ENCODE measurements at places on chromosomes 1 and 21. TPM values are rescaled to one million over a fixed set of nuclear protein-coding genes. Genes with fewer than 3 reads are reported as not detected.

WNT2B gene
- total RNA-seq: 2.5 TPM

- H3K27ac ChIP-seq: no peak overlapping the region
- H3K4me1 ChIP-seq: peaks cover 3% of the 10 kb centered on the region
- no peak for DNase-seq
- H3K36me3 ChIP-seq: peaks cover 15% of the 10 kb centered on the region
- H3K4me3 ChIP-seq: no peak overlapping the region
These were observed 25.1 kb downstream of the SYNJ1 start for GRCh38 chr21:32702702-32703101.

GRCh38 chr1:21756393-21757089, 26.4 kb downstream of the USP48 start:
- no peak for DNase-seq
- H3K27me3 ChIP-seq: no peaks in the 10 kb centered on the region
- H3K36me3 ChIP-seq: peaks cover 48% of the 10 kb centered on the region
- H3K4me3 ChIP-seq: no peak overlapping the region
- no peaks in the 10 kb centered on the region for H3K4me1 ChIP-seq

DNA sequence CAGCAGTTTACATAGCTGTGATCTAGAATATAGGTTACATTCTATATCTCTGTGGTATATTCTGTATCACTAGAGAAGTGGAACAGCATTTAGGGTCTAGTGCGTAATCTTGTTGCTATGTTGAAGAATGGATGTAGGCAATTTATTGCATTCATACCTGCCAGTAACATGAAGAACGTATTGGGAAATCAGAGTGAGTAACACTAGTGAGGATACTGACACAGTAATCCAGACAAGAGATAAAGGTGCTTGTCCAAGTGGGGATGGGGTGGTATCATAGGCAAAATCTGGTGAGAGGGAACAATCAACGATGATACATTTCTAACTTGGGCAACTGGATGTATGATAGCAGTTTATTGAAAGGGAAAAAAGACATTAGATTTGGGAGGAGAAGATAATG, 9.8 kb downstream of the PPP2R5A start:
- H3K27me3 ChIP-seq: no peaks in the 10 kb centered on the region
- no peak overlapping the region for H3K4me3 ChIP-seq
- H3K4me1 ChIP-seq: peaks cover 68% of the 10 kb centered on the region

DNA sequence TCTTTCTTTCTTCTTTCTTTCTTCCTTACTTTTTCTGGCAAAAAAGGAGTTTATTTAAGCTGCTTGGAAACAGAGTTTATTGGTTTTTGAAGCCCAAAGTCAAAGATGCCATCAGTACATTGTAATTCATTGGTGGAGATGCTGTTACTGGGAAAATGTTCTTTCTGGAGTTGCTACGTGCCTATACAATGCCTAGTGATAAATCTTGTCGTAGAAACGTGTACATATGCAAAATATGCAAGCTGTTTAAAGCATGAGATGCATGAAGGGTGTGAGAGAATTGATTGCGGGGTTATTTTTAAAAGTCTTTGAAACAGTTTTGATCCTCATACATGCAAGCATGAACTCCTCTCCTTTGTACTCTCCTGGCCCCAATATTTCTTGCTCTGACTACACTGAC, 1060.6 kb upstream of the NCAM2 start:
- H3K4me3 ChIP-seq: no peak overlapping the region
- no peaks in the 10 kb centered on the region for H3K36me3 ChIP-seq
- no peak for DNase-seq
- no peaks in the 10 kb centered on the region for H3K4me1 ChIP-seq
- H3K27me3 ChIP-seq: no peaks in the 10 kb centered on the region

GRCh38 chr1:37701051-37701450, 8.7 kb downstream of the CDCA8 start:
- no peak for DNase-seq
- H3K4me1 ChIP-seq: no peaks in the 10 kb centered on the region
- no peaks in the 10 kb centered on the region for H3K27me3 ChIP-seq

CRNN gene
- not detected for total RNA-seq

GRCh38 chr1:19429611-19430010, 55.7 kb downstream of the CAPZB start:
- H3K4me3 ChIP-seq: no peak overlapping the region
- peaks cover 33% of the 10 kb centered on the region for H3K4me1 ChIP-seq
- peak overlapping the region; percentile 15 for H3K27ac ChIP-seq
- H3K36me3 ChIP-seq: no peaks in the 10 kb centered on the region
- DNase-seq: no peak

- no peak overlapping the region for H3K4me3 ChIP-seq
- peak overlapping the region; percentile 38 for H3K27ac ChIP-seq
- H3K36me3 ChIP-seq: no peaks in the 10 kb centered on the region
- peaks cover 12% of the 10 kb centered on the region for H3K4me1 ChIP-seq
- DNase-seq: no peak
- no peaks in the 10 kb centered on the region for H3K27me3 ChIP-seq
These were observed 89.7 kb downstream of the TNNI3K start for GRCh38 chr1:74324684-74325448.

TSACC gene
- total RNA-seq: 0.79 TPM

DNA sequence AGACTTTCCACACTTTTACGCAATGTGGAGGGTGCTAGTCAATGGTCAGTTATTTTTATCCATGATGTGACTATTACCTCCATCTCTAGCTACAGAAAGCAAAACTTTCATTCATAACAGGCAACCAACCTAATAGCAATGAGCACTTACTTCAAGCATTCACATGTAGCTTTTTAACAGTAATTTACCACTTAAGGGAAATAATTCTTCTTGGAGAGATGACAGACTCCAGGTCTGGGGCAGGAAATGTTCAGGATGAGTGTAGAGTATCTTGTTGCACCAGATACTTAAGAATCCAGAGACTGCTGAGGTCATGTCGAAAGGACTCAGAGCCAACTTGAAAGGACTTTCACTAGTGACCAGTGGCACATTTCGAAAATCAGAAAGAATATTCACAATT, 347.6 kb downstream of the CHRM3 start:
- H3K27ac ChIP-seq: no peak overlapping the region
- H3K36me3 ChIP-seq: no peaks in the 10 kb centered on the region
- H3K27me3 ChIP-seq: no peaks in the 10 kb centered on the region
- DNase-seq: no peak

- H3K36me3 ChIP-seq: no peaks in the 10 kb centered on the region
- no peak overlapping the region for H3K4me3 ChIP-seq
- no peak for DNase-seq
- no peak overlapping the region for H3K27ac ChIP-seq
These were observed 8.5 kb upstream of the EXO1 start for GRCh38 chr1:241839369-241839979.

MEX3A gene
- 0.09 TPM for total RNA-seq

- peaks cover 6% of the 10 kb centered on the region for H3K27me3 ChIP-seq
- H3K27ac ChIP-seq: no peak overlapping the region
- no peak for DNase-seq
- no peak overlapping the region for H3K4me3 ChIP-seq
These were observed 18.4 kb upstream of the REG4 start for GRCh38 chr1:119829625-119830024.

DNA sequence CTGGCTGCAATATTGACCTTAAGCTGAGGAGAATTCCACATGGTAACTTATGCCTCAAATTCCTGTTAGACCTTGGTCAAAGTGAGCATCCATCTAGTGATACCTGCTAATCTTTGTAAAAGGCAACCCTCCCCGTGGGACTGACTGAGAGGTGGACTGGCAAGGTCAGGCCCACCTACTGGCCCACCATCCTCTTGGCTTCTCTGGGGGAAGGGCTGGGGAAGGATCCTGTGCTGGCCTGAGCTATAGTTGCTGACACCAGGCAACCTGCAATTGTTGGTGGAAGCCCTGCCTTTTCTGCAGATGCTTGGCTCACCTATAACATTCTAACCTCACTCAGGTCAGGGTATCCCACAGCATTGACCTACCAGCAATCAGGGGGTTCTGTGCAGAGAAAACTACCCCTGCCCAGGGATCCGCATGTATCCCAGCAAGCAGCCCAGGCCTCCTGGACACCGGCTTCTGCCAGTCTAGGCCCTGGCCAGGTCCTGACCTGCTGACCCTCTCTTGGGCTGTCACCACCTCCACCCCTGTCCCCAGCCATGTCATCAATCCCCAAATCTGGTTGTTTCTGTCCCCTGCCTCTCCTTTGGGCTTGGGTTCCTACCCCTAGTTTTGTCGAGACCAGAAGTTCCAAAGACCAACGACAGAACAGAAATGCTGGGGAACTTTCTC, 108.1 kb upstream of the EDN2 start:
- H3K27ac ChIP-seq: no peak overlapping the region
- H3K27me3 ChIP-seq: no peaks in the 10 kb centered on the region
- no peak for DNase-seq
- H3K36me3 ChIP-seq: no peaks in the 10 kb centered on the region
- H3K4me1 ChIP-seq: no peaks in the 10 kb centered on the region

DNA sequence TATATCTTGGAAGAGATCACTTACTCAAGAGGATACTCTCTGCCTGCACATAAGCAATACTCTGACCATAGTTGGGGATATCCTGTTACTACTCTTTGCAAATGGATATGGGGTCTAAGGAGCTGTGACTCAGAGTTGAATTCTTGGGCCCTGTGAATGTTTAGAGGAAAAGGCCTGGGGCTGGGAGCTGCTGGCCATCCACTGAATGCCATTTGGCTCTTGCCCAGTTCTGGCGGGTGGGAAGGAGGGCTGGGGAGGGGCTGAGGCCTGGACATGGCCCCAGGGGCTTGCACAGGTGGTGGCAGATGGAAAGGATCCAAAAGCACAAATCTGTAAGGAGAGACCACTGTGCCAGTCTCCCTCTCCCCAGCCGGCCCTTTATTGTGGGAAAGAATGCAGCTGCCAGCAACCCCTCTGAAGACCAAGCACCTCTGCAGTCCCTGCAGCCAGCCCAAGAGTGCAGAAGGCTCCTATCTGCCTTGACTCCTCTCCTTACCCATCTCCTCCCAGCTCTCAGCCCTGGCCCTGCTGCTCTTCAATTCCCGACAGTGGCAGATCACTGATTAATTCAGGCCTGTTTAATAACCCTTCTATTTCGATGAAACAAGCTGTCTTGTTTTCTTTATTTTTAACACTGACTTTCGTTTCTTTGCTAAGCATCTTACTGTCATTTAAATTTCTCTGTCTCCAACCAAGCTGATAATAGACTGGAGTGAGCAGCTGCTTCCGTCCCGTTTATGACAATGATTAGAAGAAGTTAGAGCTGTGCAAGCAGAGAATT, 12.1 kb downstream of the PLXNA2 start:
- no peak overlapping the region for H3K4me3 ChIP-seq
- no peaks in the 10 kb centered on the region for H3K36me3 ChIP-seq
- DNase-seq: no peak
- H3K27ac ChIP-seq: peak overlapping the region; percentile 19

DNA sequence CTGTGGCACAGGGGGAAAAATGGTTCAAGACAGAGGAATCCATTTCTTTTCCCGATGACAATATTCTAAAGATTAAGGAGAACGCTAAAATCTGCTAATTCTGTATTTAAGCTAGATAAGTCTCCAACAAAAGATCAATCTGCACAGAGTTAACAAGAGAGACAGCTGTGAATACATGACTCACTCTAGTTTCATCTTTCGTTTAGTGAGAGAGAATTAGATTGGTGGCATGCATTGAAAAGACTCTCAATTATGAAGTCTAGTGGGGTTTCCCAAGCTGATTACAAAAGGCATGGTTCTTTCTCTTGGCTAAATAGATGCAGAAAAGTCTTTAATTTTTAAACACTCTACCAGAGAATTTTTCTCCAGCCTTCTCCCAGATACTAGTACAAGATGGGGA, 34.4 kb downstream of the CAPN9 start:
- no peaks in the 10 kb centered on the region for H3K4me1 ChIP-seq

GORAB gene
- 10.9 TPM for total RNA-seq

CHML gene
- 8.0 TPM for total RNA-seq

GRCh38 chr1:235014756-235015155, 113.9 kb downstream of the TOMM20 start:
- H3K27ac ChIP-seq: no peak overlapping the region
- H3K4me1 ChIP-seq: peaks cover 19% of the 10 kb centered on the region
- no peaks in the 10 kb centered on the region for H3K36me3 ChIP-seq
- H3K4me3 ChIP-seq: no peak overlapping the region

DYRK3 gene
- 24.4 TPM for total RNA-seq

- no peaks in the 10 kb centered on the region for H3K36me3 ChIP-seq
- no peaks in the 10 kb centered on the region for H3K27me3 ChIP-seq
- no peak overlapping the region for H3K4me3 ChIP-seq
- H3K27ac ChIP-seq: no peak overlapping the region
- H3K4me1 ChIP-seq: peaks cover 10% of the 10 kb centered on the region
- no peak for DNase-seq
These were observed 35.3 kb downstream of the DTL start for GRCh38 chr1:212070720-212071302.

DNA sequence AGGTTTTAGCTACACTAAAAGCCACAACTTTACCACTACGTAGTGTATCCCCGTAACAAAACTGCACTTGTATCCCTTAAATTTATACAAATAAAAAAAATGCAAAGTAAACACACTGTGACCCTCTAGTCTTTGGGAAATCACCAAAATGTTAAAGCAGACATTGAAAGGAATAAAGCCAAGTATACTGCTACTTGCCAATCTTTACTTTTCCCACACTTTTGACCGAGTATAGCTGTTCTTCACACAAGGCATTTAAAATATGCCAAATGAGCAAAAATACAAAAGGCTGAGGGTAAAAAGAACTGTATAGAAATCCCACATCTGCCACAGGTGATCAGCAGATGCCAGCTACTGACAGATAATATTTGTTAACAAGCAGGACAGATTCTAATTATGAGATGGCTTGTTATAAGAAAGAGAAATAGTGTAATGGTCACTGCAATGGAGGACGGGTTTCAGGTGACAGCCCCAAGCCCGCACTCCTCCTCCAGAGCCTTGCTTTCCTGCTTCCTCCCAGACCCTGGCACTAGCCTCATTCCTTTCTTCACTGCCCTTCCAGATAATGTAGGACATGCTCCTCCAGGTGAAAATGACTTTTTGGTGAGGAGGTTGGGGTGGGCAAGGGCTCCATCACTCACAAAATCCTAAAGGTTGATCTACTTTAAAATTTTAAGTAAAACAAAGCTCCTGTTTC, 18.1 kb downstream of the KCNT2 start:
- H3K27me3 ChIP-seq: no peaks in the 10 kb centered on the region
- no peak overlapping the region for H3K4me3 ChIP-seq
- no peaks in the 10 kb centered on the region for H3K4me1 ChIP-seq
- no peak for DNase-seq

- DNase-seq: no peak
- no peaks in the 10 kb centered on the region for H3K36me3 ChIP-seq
- H3K4me3 ChIP-seq: no peak overlapping the region
- no peak overlapping the region for H3K27ac ChIP-seq
- peaks cover 12% of the 10 kb centered on the region for H3K4me1 ChIP-seq
- no peaks in the 10 kb centered on the region for H3K27me3 ChIP-seq
These were observed 90.5 kb upstream of the ADAR start for GRCh38 chr1:154698320-154699096.

PTGS2 gene
- 2.0 TPM for total RNA-seq
